Left renal cortex interstitium (tissue), 4 donors: ENCODE measurements at places on chromosomes 6 and 20. TPM values are rescaled to one million over a fixed set of nuclear protein-coding genes. Genes with fewer than 3 reads are reported as not detected.

SCRT2 gene
- 0.07 TPM for polyA plus RNA-seq

OR14J1 gene
- 0.11 TPM for polyA plus RNA-seq

- no peak for DNase-seq
Observed at GRCh38 chr6:126064257-126064747, 78.0 kb downstream of the TRMT11 start.

GRCh38 chr6:122984393-122984792 lies 11.6 kb upstream of the CLVS2 start:
- no peak for DNase-seq

- DNase-seq: no peak
Observed at GRCh38 chr20:18694071-18694470, 106.2 kb downstream of the DTD1 start.

- no peak for DNase-seq
Observed at GRCh38 chr20:7113577-7114466, 346.3 kb downstream of the BMP2 start.
